ENCODE measurements at places on chromosomes 2 and 18.

DNA sequence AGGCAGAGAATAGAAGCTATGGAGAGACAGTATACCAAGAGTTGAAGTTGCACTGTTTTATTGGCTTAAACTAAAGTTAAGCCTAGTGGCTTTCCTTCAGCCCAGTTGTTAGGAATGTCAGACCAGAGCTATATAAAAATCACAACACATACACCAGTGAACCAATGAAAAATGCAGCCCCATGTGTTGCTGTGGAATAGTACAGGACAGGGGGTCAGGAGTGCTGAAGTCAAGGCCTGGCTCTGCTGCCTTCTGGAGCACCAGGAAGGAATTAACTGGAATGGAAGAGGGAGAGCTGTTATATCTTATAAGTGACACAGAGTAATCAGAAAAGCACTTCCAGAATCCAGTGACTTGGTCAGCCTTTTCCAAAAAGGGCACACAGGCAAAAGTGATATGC is 58.9 kb downstream of the OSR1 start:
- no peak for DNase-seq

GRCh38 chr2:154914561-154914960 is 216.1 kb downstream of the KCNJ3 start:
- DNase-seq = no peak

GRCh38 chr2:190879474-190880377 is 895 bp upstream of the GLS start:
- DNase-seq = no peak

DNA sequence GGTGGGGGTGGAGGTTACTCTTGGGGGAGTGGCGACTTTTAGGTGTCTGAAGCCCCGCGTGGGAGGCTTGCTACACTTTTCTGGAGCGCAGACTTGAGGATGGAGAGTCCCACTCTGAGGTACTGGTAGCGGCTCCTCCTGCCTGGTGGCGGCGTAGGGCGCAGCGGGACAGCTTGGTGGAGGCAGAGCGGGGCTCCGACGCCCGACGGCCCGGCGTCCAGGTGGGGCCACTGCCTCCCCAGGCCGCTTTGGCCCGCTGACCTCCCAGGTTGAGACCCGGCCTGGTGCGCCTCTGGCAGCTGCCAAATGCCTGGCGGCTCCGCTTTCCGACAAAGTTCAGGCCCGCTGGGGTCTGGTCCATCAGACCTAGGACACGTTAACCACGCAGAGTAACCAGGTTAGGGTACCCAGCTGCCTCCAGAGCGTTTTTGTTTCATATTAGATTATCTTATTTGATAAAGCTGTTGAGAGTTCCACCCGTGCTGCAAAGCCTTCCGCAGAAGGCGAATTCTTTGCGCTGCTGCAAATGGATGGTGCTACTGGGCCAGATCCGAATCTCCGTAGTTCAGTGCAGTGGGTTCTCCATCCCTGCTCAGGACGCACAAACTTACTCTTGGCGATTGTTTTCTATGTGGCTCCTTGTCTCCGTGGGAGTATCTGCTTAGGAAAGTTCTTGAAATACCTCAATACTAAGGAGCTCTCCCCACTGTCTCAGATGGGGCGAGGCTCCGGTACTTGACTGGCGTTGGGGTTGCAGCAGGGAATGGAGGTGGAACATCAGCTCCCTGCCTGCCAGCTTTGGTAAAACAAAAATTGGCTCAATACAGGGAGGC is 405.9 kb downstream of the XIRP2 start:
- no peak for DNase-seq

- no peak for DNase-seq
These were observed 68.1 kb upstream of the FZD7 start for GRCh38 chr2:201965550-201965949.

DNA sequence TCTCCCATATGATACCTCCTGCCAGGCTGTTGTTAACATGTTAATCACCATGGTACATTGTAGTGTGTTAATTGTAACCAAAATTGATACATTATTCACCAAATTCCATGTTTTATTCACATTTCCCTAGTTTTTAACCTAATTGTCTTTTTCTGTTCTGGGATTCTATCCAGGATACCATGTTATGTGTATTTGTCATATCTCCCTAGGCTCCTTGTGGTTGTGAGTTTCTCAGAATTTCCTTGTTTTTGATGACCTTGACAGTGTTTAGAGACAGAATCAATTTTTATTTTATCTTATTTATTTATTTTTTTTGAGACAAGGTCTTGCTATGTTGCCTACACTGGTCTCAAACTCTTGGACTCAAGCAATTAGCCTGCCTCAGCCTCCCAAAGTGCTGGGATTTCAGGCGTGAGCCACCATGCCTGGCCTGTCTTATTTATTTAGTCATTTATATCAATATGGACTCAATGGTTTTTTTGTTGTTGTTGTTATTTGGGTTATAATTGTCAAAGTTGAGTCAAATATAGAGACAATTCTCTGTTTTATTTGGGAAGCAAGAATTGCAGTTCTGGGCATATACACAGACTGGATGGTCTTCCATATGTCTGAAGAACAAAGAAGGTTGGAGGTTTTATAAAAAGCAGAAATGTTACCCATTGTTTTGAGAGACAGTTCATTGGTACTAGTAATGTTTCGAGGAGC is 42.6 kb downstream of the INPP4A start:
- DNase-seq = no peak
